ENCODE measurements at places on chromosomes 1 and 21.
A peak's percentile ranks its signal among the peaks of the same experiment; 100 is the strongest.

DNA sequence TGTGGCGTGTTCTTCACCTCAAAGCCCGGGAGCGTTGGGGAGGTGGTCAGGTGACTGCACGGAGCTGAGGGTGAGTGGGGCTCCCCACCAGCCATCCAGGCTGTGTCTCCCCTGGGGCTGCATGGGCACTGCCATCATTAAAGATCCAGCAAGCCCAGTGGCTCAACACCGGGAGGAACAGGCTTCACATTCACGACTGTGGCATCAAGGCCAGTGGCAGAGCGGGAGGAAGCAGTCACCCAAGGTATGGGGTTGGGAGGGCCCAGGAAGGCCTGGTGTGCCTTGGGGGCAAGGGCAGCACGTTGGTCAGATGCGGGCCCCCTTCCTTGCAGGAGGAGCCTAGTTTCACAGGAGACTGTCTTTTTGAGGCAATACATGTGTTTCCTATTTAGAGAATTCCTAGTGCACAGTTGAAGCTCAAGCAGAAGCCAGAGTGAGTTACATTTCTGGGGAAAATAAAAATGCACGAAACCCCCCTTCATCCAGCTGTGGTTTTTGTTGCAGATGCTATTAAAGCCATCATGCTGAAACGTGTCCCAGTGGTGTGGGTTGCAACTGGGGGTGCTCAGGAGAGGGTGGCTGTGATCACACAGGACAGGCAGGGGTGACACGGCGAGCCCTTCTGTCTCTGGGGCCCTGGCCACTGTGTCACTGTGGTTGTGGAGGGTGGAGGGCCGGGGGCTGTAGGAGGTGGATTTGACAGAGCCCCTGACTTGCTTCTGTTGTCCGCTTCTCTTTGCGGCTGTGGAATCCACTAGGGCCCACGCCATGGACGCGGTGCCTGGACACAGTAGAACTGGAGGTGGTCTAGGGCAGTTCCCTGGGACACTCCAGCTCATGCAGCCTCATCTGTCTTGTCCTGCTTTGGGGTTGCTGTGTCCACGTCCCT lies 34.1 kb downstream of the SNAP47 start:
- DNase-seq, result no peak

DNA sequence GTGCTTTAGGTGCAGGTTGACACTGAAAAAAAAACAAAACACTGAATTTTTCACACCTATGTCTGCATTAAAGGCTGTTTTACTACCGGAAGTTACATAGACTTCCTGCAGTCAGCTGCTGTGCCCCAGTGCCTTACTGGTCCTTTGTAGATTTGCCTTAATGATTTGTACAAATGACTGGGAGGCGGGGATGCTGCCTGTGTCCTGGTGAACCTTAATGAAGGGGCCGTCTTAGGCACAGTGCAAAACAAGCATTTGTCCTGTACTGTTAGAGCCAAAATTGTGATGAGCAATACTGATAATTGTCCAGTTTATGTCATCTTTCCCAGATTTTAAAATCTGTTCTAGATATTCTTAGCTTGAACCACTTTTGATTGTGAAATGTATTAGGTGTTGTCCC lies 90.9 kb upstream of the PGD start:
- peak; percentile 17 for DNase-seq

DNA sequence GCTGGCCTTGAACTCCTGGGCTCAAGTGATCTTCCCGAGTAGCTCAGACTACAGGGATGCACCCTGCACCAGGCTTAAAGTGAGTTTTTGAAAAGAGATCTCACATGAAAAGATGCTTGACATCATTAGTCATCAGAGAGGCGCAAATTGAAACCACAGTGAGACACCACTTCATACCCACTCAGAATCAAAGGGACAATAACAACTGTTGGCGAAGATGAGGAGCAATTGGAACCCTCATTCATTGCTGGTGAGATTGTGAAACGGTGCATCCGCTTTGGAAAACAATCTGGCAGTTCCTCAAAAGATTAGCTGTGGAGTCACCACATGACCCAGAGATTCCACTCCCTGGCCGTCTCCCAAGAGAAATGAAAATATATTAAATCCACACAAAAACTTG lies 122.3 kb downstream of the PGBD5 start:
- no peak for DNase-seq

GRCh38 chr1:36667256-36667655 lies 184.5 kb upstream of the CSF3R start:
- DNase-seq, result no peak

GRCh38 chr1:232751393-232752140 lies 53.6 kb upstream of the MAP10 start:
- DNase-seq, result no peak

DNA sequence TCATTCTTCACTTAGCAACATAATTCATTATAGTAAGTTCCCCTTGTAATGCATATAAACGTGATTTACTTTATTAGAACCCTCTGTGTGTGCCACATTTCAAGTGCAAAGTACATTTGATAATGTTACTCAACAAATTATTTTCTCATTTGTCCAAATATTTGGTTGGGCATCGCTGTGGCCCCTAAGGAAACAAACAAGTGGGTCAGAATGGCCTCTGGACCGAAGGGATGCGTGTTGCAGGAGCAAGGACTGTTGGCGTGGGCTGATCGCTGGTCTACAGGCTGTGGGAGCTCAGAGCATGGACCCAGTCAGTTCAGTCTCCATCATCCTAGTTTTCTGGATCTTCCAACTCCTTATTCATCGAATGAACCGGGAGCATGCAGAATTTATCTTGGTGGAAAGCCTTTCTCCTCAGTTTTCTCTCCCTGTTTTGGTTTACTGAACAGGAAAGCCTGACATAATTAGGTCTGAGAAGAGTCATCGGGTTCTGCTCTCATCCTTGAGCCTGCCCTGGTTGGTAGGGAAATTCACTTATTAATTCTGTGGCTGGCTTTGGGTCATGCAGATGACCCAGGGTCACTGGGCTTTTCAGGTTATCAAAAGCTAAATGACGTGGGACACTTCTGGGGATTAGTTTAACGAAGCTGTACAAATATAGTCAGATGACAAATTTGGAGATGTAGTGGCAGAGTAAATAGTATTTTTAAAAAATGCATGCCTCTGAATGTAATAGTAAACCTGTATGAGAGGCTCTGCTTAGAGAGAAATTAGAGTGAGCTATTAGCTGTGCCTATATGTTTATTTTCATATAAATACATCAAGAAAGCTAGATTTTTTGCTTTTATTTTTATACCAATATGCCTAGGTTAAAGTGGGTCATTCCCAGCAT lies 200.2 kb downstream of the SDCCAG8 start:
- DNase-seq, result no peak

DNA sequence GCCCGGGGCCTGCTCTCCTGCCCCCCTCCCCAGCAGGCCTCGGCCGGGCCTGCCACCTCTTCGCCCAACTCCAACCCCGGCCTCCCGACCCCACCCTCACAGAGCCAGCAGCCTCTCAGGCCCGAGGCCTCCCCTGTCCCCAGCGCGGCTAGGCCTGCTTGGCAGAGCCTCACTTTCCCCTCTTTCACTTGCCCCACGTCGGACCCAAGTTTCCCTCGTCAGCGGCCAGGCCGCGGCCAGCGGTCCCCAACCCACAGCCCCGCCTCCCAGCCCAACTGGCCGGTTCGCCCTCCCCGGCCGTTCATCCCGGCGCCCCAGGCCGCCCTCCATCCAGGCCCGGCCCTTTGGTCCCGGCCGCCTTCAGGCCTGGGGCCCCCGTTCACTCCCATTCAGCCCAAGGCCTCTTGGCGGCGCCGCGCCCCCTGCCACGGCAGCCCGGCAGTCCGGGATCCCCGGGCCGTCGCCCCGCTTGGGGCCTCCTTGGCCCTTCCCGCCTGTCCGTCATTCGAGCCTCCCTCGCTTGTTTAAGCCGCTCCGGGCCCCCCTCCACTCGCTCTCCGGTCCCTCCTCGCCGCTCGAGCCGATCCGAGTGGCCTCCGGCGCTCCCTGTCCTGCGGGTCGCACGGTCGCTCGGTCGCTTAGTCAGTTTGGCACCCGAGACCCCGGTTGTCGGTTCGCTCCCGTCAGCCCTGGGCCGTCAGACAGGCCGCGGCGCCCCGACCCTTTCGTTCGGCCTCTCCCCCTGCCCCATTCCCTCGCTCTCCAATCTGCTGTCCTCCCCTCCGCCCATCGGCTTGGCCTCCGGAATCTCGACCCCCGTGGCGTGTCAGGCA lies 1.4 kb downstream of the LRRC41 start:
- DNase-seq, result peak; percentile 56

DNA sequence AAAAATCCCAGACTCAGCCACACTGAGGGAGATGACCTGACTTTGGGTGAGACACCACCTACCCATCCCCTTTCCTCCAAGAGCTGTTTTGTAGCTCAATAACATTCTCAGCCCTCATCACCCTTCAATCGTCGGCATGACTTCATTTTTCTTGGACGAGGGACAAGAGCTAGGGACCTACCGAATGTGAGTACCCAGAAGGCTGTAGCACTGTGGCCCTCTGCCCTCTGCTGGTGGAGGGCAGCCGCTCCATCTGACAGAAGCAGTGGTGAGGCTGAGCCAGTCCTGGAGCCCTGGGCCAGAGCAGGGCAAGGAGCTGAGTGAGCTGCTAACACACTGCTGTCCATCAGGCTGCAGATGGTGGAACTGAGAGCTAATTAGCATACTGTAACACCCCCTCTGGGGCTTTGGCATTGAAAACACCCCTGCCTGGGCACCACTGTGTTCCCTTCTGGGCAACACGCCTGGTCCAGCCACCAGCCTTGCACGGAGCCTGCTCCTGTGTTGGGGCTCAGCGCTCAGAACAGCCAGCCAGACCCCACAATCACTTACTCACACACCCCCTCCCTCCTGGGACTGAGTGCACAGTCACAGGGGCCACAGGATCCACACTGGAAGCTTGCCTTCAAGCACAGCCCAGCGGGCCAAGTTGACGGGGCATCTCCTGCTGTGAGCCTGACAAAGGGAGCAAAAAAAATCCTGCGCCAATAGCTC lies 18.3 kb upstream of the ALPL start:
- DNase-seq, result no peak

DNA sequence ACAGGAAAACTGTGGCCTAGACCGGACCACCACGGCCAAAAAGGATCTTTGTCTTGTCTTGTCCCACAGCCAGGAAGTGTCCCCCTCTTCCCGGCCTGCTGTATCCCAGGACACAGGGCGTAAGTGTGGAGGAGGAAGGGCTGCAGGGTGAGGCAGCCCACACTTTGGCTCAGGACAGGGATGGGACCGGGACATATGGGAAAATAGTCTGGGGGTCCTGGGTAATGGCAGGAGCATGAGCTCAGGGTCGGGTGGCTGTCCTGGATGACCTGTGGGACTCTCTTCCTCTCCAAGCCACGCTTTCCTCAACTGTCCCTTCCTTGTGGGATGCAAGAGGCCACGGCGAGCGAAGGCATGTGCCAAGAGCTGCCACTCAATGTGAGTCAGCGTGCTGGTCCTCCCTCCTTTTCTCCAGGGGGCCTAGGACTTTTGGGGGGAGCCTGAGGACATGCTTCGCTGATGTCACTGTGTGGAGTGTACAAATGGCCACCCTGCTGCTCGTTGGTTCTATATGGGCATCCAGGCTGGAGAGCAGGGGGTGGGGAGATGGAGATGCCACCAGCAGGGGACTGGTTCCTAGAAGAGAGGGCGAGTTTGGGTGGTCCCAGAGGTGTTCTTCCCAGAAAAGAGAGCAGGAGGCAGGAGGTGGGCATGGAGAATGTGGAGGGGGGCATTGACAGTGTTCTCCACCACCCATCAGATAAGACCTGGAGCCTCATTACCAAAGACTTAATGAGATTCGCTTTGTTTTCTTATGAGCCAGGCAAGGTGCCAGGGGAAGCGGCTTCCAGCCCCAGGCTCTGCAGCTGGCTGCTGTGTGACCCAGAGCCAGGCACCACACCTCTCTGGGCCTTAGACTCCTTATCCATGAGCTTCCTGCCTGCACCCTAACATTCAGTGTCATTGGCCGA lies 11.5 kb upstream of the PADI1 start:
- no peak for DNase-seq

DNA sequence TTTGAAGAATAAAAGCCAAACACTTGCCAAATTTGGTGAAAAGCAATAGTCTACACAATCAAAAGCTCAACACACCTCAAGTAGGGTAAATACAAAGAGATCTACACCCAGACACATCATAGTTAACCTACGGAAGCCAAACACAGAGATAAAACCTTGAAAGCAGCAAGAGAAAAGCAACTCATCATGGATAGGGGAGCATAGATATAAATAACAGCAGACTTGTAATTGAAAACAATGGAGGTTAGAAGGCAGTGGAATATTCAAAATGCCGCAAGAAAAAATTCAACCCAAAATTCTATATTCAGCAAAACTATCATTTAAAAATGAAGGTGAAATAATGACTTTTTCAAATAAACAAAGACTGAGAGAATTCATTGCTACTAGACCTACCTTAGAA lies 105.1 kb downstream of the ITSN1 start:
- DNase-seq, result no peak

GRCh38 chr1:155982106-155982505 lies 3.8 kb upstream of the ARHGEF2 start:
- DNase-seq, result no peak

DNA sequence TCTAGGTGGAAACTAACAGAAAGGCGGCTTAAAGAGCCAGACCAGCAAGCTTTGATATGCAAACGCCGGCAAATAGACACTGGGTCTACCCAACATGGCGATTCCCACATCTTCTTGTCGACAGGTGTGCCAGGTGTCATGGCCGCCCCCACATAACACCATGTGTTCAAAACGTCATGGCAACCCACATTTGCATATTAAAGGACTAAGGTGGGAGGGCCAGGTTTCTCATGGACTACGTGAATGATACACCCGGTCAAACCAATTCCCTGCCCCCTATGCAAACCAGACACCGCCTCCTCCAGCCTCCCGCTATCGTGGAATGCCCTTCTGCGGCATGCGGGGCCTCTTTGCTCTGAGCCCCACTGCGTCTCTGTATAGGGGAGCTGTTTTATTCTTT lies 41.3 kb downstream of the ICOSLG start:
- DNase-seq, result no peak

DNA sequence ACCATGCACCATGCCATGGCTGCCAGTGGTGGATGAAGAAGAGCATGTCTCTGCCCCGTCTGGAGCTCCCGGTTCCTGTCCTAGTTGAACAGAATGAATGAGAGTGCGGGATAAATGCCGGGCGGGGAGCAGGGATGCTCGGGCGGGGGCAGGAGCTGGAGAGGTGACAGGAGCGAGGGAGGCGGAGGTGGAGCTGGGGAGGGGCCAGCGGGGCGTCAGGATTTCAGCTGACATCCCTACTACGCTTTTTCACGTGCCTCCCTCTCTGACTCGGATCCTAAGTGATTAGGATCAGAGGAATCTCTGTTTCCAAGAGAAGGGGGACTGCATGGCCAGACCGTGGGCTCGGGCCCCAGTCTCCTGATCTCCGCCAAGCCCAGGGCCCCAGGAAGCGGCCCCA lies 47.3 kb downstream of the TP73 start:
- no peak for DNase-seq

DNA sequence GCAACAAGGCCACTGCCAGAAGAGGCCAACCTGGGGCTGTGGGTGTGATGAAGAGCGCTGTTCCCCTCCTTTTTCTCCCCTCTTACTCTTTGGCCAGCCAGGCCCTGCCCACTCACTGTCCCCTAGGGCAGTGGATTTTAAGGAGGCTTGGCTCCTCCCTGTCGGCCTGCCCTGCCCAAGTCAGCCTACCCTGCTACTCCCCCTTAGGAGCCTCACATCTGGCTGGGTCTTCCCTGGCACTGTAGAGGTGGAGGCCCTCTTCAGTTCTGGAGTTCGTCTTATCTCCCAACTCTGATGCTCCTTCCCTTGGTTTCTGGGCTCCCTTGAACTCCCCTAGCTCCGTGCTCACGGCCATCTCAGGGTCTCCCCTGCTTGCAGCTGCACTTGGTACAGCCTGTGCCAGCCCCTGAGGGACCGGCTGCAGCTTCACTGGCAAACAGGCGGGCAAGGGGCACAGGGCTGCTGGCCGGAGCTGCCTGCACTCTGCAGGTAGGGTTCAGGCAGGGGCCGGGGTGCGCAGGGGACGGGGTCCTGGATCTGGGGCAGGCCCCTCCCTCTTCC lies 4.0 kb downstream of the AMPD2 start:
- no peak for DNase-seq

GRCh38 chr21:36170823-36171222 lies 14.2 kb downstream of the DOP1B start:
- no peak for DNase-seq

Data from activated CD8-positive, alpha-beta memory T cell treated with anti-CD3 and anti-CD28 coated beads, Interleukin-2, amount 50 U/mL, for 4 hours (primary cell).